Gastroesophageal sphincter (tissue), 4 donors: ENCODE measurements at places on chromosomes 2 and 18. TPM values are rescaled to one million over a fixed set of nuclear protein-coding genes. Genes with fewer than 3 reads are reported as not detected.

The STON1 gene
- 155 TPM for total RNA-seq

The TMEFF2 gene
- 0.62 TPM for total RNA-seq

The ATG16L1 gene
- total RNA-seq: 26.7 TPM

The CGREF1 gene
- total RNA-seq: not detected

The LRRTM1 gene
- 2.7 TPM for total RNA-seq

The PCARE gene
- total RNA-seq: under 0.01 TPM

The SETBP1 gene
- 57.2 TPM for total RNA-seq

The ABCB11 gene
- not detected for total RNA-seq

The RGPD4 gene
- not detected for total RNA-seq

The POU3F3 gene
- total RNA-seq: 25.6 TPM

The TMEM182 gene
- total RNA-seq: 0.93 TPM

The KLHL29 gene
- total RNA-seq: 15.2 TPM

The DIS3L2 gene
- 26.2 TPM for total RNA-seq

The SERPINB2 gene
- total RNA-seq: 14.5 TPM

The SCG2 gene
- total RNA-seq: 0.78 TPM

The MRPS9 gene
- total RNA-seq: 22.8 TPM

The LOXHD1 gene
- total RNA-seq: 0.15 TPM

The TDRD15 gene
- total RNA-seq: not detected

The NCKAP1 gene
- 345 TPM for total RNA-seq

The CHRNG gene
- not detected for total RNA-seq

The COL4A4 gene
- 5.0 TPM for total RNA-seq

The MC4R gene
- 0.93 TPM for total RNA-seq
